CD4-positive, alpha-beta T cell treated with Interleukin-17A for 1 hour (primary cell): ENCODE measurements at places on chromosomes 4 and X.

- DNase-seq = no peak
Observed at GRCh38 chr4:22071749-22072148, 123.2 kb upstream of the KCNIP4 start.

- no peak for DNase-seq
Observed at GRCh38 chr4:74097631-74098426, 1.2 kb downstream of the CXCL2 start.

DNA sequence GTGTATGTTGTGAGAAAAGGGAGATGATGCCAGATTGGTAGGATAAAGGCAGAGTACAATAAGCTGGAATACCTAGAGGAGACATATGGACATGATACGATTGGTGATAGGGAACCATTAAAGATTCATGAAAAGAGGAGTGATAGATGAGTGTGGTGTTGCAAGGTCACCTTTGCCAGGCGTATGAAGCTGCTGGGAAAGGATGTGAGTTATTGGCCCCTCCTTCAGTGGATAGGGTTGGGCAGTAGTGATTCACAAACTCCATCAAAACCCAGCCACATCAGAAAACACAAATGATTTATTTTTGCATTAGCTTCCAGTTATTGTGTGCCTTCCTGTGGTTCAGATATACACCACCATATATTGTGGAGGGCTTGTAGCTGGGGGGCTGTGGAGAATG is 34.3 kb downstream of the TMEM164 start:
- no peak for DNase-seq

DNA sequence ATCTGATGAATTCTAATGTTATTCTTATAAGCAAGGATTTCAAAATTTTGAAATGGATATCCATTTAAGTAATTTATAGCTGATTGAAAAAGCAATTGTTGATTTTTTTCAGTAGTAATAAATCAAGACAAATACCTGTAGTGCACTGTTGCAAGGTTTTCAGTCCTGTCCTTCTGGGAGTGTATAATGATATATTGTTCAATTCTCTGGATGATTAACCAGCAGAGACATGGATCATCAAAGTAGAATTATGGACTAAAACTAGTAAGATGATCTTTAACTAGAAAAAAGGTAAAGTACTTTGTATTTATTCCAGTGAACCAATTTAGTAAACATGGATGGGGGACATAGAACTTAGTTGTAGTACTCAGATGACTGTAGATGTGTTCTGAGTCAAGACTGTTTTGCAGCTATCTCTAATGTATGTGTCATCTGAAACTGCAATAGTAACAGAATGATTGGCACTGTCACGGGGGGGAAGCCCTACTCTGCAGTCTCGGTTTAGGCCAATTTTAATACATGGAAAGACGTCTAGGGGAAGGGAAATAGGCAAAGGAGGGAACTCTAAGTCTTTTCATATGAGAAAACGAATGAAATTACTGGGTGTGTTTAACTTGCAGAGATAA is 121.9 kb downstream of the GLRA3 start:
- no peak for DNase-seq

- no peak for DNase-seq
Observed at GRCh38 chr4:105989485-105990242, 94.4 kb downstream of the NPNT start.

GRCh38 chrX:16788477-16788876 is 2.2 kb downstream of the TXLNG start:
- no peak for DNase-seq

DNA sequence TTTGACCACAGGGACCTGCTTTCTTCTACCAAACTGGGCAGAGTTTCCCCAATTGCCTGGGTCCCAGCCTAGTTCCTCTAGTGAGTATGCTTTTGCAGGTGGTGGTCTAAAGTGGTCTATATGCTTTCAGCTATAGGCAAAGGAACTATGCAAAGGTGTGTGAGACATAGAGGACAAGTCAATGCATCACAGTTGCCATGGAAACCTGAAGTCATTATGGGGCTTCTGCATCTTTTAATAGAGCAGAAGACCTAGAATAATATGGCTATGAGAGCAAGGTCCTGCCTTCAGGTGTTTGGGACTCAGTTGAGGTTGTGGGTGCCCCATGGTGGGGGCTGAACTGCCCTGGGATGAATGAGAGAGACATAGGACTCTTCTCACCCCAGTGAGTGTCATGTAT is 92.1 kb upstream of the RAB40AL start:
- no peak for DNase-seq

DNA sequence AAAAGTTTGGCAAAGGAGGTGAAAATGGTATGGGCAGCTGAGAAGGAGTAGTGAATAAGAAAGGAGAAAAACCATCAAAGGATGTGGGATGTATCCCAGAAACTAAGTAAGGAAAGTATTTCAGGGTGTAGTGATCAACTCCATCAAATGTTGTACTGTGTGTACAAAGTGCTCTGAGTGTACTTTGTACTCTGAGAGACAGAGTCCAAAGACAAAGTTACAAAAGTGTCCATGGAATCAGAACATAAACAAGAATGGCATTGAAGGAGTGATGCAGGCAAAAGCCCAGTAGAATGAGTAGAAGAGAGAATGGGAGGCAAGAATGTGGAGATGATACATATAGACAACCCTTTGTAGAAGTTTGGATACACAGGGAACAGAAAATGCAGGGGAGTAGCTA is 12.3 kb upstream of the PGRMC1 start:
- DNase-seq = no peak

DNA sequence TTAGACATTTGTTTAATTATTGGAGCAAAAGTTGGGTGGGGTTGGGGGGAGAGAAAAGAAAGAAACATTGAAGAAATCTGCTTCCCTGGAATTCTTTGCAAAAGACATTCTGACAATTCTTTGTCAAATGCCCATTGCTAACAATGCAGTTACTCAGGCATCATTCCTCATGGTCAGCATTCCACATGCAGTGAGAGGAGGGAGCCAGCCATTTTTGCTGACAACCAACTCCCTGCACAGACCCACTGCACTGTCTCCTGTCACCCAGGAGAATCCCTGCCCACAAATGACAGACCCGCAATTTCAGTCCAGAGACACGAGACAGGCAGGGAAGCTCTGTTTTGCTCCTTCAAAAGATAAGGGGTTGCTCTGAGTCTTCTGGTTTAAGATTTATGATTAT is 985.1 kb upstream of the SLIT2 start:
- DNase-seq = no peak

DNA sequence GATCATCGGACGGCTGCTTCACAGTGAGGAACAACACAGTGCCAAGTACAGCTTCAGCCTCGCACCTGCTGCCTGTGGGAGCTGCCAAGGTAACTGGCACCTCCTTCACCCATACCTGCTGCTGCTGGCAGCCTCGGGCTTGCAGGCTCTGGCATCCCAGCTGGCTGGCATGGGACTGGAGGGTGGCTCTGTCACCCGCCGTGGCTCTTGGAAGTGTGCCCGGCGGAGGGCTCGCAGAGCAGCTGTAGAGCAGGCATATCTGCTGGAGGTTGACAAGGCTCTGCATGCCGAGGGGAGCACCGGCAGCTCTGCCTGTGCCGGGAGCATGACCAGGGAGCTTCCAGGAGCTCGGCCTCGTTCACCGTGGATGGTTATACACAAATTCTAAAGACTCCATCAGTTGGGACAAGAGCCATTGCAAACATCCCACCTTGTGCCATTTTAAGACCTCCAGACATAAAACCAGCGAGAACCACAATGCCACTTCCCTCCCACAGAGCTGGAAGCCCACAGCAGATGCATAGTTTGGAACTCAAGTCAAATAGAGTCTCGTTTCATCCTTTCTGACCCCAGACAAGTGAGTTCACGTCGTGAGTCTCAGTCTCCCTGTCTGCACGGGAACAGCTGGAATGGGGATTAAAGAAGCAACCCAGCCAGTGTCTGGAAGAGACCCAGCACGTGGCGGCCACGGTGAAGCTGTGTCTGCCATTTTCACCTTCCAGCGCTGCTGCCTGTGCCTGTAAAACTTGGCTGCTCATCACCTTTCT is 84.3 kb upstream of the PSAPL1 start:
- no peak for DNase-seq

DNA sequence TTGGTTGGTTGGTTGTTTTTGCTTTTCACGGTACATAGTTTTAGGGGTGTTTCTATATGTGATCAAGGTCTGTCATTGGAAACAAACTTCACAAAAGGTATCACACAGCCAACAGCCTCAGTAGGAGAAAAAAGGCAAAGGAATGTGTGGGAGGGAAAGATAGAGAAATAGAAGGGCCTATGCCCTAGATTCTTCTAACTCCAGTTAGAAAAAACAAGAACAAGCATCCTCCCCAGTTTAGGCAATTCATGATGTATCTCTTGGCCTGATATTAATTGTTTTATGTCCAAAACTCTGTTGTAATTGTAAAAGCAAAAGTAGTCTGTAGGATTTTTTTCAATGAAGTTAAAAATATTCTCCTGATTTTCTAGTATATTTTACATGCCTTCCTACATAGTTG is 192.4 kb upstream of the EDNRA start:
- DNase-seq = no peak

DNA sequence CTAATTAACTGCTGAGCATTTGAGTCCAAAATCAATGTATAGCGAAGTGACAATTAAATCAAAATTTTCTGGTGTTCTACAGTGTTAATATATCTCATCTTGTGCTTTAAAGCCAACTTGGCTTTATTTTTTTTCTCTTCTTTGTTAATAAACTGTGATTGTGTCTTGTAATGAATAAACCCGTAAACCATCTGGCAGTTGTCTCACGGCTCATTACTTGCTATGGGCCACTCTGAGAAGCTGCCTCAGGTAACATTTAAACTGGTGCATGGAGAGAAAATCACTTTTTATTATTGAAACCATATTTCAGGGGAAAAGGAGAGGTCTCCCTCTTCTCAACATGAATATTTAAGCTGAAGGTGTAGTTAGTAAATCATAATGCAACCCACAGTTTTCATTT is 694.0 kb downstream of the KCTD8 start:
- DNase-seq = no peak

- no peak for DNase-seq
Observed at GRCh38 chr4:159197260-159197884, 94.5 kb downstream of the RAPGEF2 start.

DNA sequence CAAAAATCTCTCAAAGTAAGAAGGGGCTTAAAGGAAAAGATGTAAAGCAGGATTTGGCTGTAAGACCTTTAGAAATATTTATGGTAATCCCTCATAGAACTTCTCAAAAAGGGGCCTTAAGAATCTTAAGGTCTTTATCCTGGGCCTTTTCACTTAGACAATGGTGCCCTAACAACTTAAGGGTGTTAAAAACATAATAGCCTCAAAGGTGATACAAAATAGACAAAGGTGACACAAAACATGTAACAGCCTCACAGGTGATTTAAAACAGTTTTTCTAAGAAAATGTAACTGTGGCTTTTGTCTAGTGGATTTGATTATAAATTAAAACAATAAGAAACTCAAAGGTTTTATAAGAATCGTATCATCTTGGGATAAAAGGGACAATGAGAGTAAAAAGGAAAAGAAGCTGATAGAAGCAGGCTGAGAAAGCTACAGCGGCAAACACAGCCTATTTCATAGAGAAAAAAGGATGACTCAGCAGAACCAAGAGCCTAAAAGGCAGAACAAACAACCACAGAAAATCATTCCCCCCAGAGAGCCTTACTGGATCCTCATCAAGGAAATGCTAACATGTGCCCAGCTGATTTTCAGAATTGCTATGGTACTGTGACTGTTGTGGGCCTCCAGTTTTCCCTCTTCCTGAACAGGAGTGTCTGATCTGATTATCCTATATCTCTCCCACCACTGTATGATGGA is 164.3 kb downstream of the STPG2 start:
- no peak for DNase-seq

GRCh38 chr4:7077371-7077770 is 9.5 kb upstream of the GRPEL1 start:
- DNase-seq = no peak
